Naive thymus-derived CD4-positive, alpha-beta T cell (primary cell): ENCODE measurements at places on chromosomes 5 and 9.

DNA sequence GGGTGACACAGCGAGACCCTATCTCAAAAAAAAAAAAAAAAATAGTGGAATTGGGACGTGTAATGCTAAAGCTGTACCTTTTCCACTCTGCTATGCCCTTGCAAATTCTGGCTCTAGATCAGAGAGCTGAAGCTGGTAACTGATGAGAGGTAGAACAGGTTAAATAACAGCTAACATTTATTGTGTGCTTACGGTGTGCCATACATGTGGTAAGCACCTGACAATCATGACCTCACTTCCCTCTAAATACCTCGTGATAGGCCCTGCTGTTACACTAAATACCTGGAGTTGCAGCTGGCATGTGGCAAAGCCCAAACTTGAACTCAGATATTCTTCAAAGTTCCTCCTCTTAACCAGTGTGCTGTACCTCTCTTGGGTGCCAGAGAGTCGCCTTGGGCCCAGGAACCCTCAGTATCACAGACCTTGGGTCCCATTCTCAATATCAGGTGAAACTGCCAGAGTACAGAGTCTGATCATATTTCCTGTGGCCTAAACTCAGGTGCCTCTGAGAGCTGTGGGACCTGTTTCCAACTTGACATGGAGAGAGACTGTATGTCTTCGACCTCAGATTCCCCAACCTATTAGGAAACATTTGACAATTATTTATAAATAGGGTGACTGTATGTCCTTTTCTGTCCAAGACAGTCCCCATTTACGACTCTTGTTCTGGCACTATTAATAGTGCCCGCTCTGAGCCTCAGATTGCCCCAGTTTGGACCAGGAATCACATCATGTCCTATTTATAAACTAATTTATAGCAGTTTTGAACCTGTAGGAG, 4.8 kb downstream of the ARL10 start:
- no peak for DNase-seq

DNA sequence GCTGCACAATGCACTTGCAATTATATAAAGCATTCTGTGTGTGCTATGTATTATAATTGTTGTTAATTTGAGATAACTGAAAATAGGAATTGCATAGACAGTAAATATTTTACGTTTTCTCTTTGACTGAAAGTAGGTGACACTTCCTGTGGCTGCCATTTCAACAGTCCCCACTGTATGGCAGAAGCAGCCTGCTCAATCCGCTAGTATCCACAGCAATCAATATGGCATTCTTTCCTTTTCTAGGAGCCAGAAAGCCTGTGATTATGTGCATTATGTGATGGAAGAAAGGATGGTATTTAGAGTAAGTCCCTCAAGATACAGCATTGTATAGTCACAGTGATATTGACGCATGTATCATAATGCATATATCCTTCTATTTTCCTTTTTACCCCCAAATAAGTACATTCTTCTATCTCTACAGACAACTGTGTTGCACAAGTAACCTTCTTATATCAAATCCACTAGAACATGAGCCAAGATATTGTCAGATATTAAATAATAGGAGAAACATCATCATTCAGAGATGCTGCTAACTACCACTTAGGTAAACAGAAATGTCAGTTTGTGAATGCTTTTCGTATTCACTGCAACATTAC, 59.7 kb downstream of the CARTPT start:
- no peak for DNase-seq

GRCh38 chr5:8981496-8981895, 564.4 kb downstream of the SEMA5A start:
- no peak for DNase-seq

GRCh38 chr5:14491015-14491915, 90.3 kb upstream of the OTULINL start:
- no peak for DNase-seq

DNA sequence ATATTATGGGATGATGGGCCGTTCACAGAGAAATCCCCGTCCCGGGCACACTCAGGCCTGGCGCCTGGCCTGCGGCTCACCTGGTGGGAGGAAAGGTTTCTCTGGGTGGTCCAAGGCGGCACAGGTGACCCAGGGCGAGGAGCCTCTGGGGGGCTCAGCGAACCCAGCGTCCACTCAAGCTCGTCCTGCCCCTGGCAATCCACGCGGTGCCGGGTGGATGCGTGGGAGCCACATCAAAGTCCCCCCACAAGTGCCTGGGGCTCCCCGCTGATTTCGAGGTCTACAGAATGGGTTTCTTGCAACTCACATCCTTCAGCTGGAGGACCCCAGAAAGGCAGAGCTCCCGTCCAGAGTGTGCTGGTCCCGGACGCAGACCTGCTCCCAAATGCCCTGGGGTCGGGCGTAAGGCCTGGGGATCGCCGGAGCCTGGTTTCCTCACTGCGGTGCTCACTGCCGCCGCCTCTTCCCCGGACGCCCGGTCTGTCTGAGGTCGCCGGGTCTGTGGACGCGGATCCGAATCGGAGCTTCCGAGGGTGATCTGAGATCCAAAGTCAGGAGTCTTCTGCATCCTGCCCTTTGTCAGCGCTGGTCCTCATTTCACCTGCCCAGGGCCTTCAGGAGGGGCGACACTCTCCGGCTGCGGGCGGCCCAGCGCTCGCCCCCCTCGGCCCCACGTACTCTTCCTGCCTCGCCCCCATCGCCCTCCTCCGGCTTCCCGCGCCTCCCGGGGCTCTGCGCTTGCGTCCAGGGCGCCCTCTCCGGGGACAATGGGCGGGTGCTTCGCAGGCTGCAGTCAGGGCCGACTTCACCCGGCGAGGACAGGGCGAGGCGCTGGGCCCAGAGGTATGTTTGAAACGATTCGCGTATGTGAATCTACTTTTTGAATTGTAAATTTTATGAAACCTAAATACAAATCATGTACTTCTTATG, 20.0 kb upstream of the RUFY1 start:
- peak; percentile 59 for DNase-seq

DNA sequence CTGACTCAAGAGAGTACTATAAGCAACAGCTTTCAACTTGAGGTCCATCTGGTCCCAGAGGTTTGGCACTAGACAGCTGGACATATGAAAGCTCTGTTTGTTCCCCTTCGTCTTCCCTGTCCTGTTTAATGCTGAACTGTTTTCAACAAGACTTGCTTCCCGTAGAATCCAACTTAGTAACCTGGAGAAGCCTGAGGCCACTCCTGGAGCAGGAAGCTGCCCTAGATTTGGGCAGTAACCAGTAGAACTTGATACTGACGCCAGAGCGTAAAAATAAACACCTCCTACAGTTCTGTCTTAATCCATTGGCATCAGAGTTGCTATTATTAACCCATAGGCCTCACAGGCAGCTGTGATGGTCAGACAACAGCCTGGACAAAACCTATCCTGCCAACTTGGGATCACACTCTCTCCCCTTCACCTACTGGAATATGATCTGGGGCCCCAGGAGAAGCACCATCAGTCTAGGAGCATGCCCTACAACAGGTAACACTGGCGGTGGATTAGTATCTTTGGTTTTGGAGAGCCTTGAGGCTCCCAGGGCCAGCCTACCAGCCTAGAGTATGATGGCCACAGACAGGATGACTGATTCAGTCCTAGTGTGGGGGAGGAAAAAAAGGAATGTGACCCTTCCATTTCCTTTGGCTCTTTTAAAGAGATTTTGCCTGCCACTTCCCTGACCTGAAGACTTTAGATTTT, 29.2 kb downstream of the RUSC2 start:
- no peak for DNase-seq

- no peak for DNase-seq
These were observed 88.9 kb upstream of the MRPS30 start for GRCh38 chr5:44719856-44720255.

DNA sequence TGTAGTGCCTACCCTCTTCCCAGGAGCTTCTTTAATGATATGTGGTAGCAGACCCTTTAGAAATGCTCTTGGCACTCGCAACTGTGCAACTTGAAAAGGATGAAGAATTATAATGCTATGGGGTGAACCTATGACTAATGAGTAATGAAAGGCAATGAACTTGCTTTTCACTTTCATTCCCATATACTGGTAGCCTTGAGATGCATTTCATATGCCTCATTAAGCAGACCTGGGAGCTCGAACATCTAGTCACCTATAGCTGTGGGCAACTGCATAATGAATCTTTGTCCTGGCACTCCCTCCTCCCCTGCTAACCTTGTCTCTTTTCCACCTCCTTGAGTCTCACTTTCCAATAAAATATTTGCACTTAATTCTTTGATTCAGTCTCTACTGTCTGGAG, 605.9 kb upstream of the DAB2 start:
- DNase-seq, result no peak

- no peak for DNase-seq
These were observed 83.0 kb downstream of the RGS3 start for GRCh38 chr9:113546566-113546965.

DNA sequence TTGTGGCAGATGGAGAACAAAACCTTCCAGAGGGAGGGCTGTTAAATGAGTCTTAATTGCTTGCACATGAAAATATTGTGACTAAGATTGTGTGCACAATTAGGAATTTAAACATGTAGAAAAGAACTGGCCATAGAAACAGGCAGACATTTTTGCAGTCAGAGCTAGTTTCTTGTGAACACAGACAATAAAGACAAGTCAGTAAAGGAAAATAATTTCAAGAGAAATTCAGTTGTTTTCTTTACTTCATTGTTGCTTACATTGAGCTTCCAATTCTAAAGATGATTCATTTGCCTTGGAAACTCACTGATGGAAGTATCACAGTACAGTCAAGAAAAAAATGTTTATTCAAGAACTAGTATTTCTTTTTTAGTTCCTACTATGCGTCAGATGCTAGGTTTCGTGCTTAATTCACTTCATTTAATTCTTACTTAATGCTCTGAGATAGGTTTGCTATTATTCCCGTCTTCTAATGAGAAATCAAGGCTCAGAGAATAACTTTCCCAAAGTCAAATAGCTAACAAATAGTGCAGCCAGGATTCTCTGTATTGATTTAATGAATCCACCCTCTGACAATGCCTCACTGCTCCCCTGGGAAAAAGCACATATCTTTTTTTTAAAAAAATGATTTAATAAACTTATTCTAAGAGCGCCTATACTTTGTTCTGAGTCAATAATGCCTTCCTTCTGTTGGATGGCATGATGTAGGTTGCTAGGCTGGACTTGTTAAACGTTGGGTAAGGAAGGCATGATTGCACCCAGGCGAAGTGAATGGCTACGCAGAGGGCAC, 581.4 kb downstream of the RAB3C start:
- DNase-seq, result no peak

DNA sequence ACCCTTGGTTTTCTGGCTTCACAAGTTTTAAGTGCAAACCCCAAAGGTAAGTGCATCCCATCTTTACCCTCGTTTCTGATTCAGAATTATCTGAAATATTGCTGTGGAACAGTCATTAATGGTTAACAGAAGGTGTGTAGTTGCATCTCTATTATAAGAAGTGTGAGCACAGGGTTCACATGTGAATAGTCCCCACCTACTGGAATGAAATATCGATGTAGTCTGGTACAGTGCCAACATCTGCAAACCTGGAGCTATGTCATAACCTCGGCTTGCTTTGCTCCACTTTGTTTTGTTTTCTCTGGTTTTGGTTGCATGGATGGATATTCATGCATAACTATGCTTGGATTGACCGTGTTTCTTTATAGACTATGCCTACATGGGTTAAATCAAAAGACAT, 12.6 kb downstream of the HTR4 start:
- no peak for DNase-seq

- DNase-seq, result no peak
These were observed 73.2 kb upstream of the STXBP1 start for GRCh38 chr9:127538849-127539258.

- DNase-seq, result no peak
These were observed 78.6 kb downstream of the ANXA1 start for GRCh38 chr9:73230251-73230650.

DNA sequence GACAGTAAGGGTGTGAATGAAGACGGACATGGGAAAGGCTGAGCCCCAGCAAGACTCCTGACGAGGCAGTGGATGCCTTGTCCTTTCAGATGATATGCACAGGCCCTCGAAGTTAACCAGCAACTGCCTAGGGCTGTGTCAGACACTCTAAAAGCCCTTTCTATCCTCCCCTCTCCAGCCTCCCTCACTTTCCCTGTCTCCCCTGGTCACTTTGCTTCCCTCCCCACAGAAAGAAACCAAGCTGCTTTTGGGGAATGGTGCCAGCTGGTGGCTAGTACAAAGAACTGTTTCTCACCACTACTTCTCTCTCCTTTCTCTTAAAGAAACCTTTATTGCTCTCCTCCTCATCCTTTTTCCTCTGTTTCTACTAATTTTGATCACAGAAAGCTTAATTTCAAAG, 21.4 kb downstream of the LHFPL2 start:
- no peak for DNase-seq

GRCh38 chr5:94908889-94909480, 290.5 kb downstream of the SLF1 start:
- DNase-seq, result no peak

DNA sequence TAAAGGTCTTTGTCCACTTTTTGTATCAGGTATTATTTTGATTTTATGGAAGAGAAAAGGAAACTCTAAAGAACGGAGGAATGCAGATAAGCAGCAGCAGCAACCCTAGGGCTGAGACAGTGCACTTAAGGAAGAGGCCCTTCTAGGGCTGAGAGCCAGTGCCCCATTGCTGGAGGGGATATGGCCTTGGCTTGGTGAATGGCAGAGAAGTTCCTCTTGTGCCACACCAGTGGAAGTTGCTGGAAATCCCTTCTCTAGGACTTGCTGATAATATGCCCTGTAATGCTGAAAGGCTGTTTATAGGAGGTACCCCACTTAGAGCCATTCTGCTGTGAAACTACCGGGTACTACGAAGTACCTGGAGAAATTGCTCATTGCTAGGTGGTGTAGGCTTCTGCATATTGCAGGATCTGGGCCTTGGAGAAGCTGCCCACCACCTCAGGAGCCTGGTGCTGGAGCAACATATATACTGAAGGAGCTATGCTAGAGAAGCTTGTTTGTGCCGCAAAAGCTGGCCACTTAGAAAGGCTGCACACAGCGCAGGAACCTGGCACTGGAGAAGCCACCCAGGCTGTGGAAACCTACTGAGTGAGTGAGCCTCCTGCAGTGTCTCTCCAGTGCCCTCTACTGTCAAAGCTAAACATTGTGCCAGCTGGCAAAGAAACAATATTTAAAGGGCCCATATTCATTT, 9.6 kb upstream of the UBTD2 start:
- DNase-seq, result peak; percentile 61

DNA sequence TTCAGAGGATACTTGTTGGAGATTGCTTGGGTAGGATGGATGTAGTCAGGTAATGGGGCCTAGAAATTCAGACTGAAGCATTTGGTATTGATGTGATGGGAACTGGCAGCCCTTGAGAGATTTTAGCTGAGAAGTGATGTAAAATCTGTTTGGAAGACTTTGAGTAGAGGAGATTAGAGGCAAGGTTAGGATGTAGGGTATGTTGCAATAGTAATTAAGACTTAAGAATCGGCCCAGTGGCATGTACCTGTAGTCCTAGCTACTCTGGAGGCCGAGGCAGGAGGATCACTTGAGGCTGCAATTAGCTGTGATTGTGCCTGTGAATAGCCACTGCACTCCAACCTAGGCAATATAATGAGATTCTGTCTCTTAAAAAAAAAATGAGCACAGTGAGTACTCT, 6.7 kb downstream of the NSD1 start:
- no peak for DNase-seq
